ENCODE measurements at places on chromosomes 2 and 18. TPM values are rescaled to one million over a fixed set of nuclear protein-coding genes. Genes with fewer than 3 reads are reported as not detected.

ZNF521 gene
- total RNA-seq: 39.1 TPM

DES gene
- not detected for total RNA-seq

LOXHD1 gene
- total RNA-seq: 0.33 TPM

CASP10 gene
- total RNA-seq: 9.0 TPM

CIB4 gene
- total RNA-seq: not detected

PTH2R gene
- total RNA-seq: 3.5 TPM

MEP1B gene
- total RNA-seq: not detected

AGAP1 gene
- total RNA-seq: 47.2 TPM

GAD1 gene
- total RNA-seq: 0.27 TPM

EVA1A gene
- 11.5 TPM for total RNA-seq

- no peak for DNase-seq
Measured at GRCh38 chr18:35497027-35497369, 762 bp downstream of the INO80C start.

DNA sequence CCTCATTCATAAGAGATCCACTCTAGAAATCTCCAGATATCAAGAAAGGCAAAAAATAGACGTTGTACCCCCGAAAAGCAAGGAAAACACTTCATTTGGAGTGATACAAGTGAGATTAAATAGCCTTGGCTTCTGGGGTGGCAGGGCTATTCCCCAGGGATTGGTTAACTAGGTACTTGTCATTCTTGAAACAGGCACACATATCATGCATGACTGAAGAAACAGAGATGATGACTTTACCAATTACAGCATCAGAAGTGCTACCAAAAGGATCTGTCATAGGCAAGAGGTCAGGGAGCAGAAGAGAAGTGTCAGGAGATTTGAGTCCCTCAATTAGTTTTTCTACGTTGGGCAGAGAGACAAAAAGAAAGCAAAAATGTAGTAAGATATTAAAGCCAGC, 45.2 kb upstream of the NFU1 start:
- no peak for DNase-seq

- DNase-seq: no peak
Measured at GRCh38 chr2:231960810-231961348, 634 bp upstream of the DIS3L2 start.

- DNase-seq: no peak
Measured at GRCh38 chr18:2143636-2144035, 427.7 kb downstream of the METTL4 start.

GRCh38 chr2:99845296-99845695, 297.1 kb downstream of the AFF3 start:
- DNase-seq: no peak

- DNase-seq: no peak
Measured at GRCh38 chr2:54878182-54878581, 154.7 kb downstream of the EML6 start.

DNA sequence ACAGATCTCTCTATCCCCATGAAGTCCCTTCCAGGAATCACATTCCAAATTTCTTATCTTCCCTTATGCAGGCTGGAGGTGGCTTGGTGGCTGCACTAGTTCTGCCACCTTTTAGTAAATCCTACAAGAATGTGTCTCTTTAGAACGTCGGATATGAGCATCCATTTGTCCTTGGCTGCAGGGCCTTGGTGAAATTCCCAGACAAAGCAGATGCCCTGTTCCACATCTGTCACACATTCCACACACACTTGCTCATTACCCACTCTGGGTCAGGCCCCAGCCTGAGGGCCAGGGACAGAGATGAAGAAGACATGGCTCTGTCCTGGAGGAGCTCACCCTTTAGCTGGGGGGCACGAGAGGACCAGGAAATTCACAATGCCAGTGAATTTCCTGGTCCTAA, 31.2 kb upstream of the GPR17 start:
- DNase-seq: no peak

DNA sequence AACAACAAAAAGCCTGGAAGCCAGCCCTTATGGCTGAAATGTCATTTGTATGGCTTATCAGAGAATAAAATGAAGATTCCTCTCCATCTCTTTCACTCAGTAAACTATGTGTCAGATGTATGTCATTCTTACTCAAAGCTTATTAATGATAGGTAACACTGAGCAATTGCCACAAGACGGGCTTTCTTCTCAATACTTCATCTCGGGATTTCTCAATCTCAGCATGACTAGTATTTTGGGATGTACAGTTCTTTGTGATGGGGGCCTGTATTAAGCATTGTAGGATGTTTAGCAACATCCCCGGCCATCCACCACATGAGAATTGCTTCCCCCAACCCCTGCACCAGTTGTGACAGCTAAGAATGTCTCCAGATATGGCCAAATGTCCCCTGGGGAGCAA, 80.2 kb downstream of the MREG start:
- no peak for DNase-seq

GRCh38 chr2:236642584-236643291, 73.1 kb downstream of the ACKR3 start:
- no peak for DNase-seq

GRCh38 chr2:27954771-27955383, 64.3 kb downstream of the BABAM2 start:
- no peak for DNase-seq

DNA sequence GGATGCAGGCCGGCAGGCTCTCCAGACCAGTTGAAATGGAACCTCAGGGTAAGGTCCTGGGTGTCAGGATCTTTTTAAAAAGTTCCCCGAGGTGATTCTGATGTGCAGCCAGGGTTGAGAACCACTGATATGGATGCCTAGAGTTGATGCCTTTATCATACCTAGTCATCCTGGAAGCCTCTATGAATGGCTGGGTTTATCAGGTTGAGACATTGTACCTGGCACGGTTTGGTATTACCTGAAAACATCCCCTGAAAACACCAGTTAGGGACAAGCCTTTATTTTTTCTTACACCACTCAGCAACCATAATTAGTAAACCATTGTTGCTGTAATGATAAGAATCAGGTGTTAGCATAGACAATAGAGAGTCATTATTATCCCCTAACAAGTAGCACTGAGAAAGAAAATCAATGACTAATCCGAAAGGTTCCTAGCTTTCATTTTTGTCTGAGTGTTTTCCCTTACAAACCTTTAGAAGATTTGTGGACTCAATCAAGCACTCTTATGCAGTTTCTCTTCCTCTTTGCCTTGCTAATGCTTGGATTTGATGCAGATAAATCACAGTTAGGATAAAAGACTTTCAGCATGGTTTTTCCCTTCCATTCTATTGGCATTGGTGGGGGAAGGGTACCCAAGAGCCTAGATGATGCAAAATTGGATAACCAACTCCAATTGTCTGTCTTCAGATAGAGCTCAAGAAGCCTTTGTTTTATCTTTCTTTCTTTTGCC, 116.5 kb upstream of the LYPD6 start:
- no peak for DNase-seq

- no peak for DNase-seq
Measured at GRCh38 chr18:6610466-6610865, 119.0 kb upstream of the ARHGAP28 start.

- no peak for DNase-seq
Measured at GRCh38 chr2:52238782-52239181, 1206.8 kb upstream of the NRXN1 start.

- no peak for DNase-seq
Measured at GRCh38 chr2:120747706-120748105, 12.0 kb downstream of the GLI2 start.

DNA sequence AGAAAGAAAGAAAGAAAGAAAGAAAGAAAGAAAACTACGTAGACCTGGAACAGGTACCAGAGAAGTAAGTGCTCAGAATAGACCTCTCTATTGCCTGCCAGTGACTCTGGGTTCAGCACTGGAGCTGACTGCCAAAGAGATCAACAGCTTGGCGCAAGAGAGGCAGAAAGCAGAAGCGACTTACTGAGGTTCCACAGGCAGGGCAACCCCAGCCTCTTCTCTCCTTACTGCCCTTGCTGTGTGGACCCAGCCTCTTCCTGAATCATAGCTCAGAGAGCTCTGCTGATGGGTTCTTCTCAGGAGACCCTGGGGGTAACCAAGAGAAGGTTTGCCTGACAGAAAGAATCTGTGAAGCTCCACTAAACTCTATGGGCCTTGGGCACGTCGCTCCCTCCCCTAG, 7.1 kb downstream of the CAPN13 start:
- no peak for DNase-seq

DNA sequence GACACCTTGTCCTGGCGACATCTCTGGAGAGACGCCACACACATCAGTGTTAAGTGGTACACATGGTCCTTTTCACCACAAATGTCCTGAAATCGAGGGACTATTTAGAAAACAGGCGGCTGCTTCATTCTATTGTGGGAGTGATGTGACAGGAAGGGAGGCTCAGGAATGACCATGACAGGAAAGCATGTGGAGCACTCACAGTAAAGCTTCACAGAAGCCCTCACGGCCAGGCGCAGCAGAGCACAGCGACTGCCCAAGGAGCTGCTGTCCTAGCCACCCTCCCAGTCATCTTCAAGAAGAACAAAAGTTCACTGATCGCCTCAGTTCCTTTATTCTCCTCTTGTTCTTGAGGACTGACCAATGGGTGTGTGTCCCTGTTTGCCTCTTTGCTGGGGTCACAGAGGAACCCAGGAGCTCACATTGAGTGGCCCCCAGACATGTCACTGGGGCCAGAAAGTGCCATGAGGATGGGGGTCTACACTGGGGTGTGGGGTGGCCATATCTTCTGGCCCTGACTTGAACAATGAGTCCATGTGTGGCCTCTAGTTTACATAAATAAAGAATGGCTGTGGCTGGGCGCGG, 84.6 kb upstream of the RANBP2 start:
- DNase-seq: no peak

- DNase-seq: no peak
Measured at GRCh38 chr18:57920036-57920435, 116.9 kb upstream of the ATP8B1 start.

DNA sequence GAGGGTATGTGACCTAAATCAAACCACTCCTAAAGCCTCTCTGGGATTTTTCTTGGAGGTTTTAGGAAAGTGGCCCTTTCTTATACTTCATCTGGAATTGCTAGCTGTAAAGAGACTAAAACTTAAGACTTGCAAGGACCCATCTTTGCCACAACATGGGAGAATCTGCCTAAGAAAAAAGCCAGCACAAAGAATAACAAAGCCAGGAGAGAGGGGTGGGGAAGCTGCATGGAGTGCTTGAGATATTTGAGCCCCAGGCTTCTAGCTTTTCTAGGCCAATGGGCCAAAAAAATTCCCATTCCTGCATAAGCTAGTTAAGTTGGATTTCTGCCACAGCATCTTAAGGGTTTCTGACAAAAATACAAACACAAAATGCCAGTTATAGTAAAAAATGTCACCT, 38.5 kb upstream of the LYPD6 start:
- no peak for DNase-seq

DNA sequence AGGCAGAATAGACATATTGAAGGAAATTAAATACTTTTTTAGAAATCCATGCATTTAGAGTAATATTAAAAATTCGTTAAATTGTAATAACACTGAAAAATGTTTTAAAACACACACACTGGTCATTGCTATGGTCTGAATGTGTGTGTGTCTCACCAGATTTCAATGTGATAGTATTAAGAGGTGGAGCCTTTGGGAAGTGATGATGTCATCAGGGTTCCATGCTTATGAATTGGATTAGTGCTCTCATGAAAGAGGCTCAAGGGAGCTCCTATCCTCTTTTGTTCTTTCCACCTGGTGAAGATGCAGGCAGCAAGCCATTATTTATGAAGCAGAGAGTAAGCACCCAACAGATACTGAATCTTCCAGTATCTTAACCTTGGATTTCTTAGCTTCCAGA, 441.8 kb downstream of the CDH2 start:
- no peak for DNase-seq

DNA sequence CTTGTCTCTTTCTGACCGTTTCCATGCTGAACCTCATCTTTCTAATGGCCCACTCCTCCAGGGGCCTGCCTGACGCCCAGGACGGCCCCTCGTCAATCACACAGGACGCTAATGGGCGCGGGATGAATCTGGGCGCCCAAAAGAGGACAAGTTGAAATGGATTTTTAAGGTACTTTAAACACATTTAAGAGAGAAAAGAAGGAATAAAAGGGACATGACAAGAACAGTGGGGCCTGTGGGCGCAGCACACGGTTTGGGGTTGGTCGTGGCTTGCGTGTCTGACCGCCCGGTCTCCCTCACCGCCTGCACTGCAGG, 607 bp upstream of the UBE2F start:
- DNase-seq: no peak

- DNase-seq: no peak
Measured at GRCh38 chr2:3172265-3172935, 205.2 kb downstream of the EIPR1 start.

DNA sequence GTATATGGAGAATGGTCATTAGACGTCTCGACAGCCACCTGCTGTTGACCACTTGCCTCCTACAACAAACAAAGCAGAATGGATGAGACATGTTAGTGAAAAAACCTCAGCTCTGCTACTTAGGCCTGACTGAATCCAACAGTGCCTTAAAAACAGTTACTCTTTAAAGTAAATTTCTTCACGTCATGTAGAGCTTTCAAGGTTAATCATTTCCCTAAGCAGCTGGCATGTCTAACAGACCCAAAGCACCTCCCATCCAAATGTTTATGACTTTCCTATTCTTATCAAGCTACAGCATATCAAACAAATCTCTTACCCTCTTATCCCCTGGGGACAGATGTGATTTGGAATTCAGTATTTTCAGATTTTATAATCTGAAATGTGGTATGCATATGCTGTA, 75.6 kb upstream of the ITGB6 start:
- DNase-seq: no peak

- DNase-seq: no peak
Measured at GRCh38 chr18:63899206-63899605, 8.6 kb upstream of the SERPINB10 start.

DNA sequence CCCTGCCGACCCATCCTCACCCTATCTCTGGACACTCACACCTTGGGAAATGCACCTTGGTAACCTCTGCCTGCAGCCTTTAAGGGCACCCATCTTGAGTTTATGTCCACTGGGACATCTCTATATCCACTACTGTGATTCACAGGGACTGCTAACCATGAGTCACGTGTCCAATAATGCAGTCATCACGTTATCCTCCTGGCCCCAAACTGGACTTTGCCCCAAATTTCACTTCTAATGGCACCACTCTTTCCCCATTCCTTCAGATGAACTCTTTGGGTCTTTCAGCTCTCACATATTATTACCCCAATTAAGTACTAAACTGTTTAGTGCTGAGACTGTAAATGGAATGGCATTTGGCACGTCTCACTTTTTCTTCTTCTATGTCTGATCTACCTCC, 71.2 kb upstream of the TMEM200C start:
- DNase-seq: no peak

DNA sequence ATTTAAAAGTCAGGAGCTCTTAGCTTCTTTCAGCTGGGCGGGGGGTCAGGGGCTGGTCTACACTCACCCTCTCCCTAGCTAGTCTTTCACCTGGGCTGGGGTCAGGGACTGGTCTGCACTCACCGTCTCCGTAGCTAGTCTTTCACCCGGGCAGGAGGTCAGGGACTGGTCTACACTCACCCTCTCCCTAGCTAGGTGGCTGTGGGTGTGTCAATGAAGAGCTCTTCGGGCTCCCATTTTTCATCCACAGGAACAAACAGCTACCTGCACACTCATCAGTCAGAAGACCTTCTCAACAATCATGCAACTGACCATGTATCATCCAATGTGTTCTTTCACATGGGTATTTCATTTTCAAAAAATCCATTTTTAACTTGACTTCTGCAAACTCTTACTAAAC, 8.0 kb downstream of the CHST10 start:
- DNase-seq: no peak

- no peak for DNase-seq
Measured at GRCh38 chr2:240333985-240334384, 101.5 kb upstream of the GPC1 start.

- DNase-seq: no peak
Measured at GRCh38 chr2:17303054-17303453, 215.2 kb downstream of the RAD51AP2 start.

Data from progenitor cell of endocrine pancreas (in vitro differentiated cells).